Mucosa of gallbladder (tissue), 1 donor: ENCODE measurements at places on chromosomes 13 and 19.
A peak's percentile ranks its signal among the peaks of the same experiment; 100 is the strongest.

- no peak for DNase-seq
Observed at GRCh38 chr13:26618726-26619125, 61.2 kb downstream of the WASF3 start.

GRCh38 chr13:96527497-96527896 lies 437.6 kb downstream of the HS6ST3 start:
- no peak for DNase-seq

DNA sequence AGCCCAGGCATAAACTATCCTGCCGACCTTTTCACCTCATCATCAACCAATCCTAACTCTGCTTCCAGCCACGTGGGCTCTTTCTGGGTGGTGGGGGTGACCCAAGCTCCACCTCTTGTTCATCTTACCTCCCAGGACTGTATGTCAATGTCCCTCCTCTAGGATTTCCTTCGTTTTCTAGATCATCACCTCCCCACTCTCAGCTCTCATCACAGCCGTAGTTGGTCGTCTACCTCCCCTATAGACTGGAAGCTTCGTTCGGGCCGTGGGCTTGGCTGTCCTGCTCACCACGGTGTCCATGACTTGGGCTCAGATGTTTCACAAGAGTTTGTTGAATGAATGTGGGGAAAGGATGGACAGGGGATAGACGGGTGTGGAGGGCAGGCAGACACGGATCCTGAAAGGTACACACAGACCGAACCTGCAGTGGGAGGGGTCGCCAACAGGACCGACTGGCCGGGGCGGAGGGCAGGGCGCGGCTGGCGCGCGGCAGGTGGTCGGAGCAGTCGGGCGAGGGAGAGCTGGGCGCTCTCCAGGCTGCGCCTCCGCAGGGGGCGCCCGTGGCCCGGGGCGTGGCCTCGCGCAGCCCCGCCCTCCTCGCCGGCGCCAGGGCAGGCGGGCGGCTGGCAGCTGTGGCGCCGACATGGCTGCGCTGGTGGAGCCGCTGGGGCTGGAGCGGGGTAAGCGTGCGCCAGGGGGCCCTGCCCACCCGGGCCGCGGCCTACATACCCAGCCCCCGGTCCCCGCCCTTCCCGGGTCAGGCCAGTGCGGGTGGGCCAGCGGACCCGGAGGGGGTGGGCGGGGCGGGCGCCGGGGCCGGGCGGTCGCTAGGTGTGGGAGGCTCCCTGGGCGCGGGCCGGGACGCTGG lies at the start of gene LIN7B:
Gene LIN7B, plus strand, starts transcription at position 609 of the 868 bp plus-strand sequence. Its CDS starts 35 bp downstream, at position 644.
- DNase-seq: peak; percentile 53

- no peak for DNase-seq
Observed at GRCh38 chr19:12603714-12604113, 6.9 kb downstream of the ZNF490 start.

- DNase-seq: no peak
Observed at GRCh38 chr19:15191514-15191913, 9.3 kb downstream of the NOTCH3 start.

DNA sequence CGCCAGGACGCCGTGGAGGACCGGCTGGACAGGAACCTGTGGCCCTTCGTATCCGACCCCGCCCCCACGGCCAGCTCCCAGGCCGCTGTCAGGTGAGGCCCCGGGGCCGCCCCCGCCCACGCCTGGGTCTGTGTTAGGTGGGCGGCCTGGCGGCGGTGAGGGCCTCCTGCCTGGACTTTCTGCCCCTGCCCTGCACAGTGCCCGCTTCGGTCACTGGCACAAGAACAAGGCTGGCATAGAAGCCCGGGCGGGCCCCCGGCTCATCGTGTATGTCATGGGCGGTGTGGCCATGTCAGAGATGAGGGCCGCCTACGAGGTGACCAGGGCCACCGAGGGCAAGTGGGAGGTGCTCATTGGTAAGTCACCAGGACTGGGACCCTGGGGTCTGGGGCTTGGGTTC lies 10.2 kb downstream of the STXBP2 start:
- no peak for DNase-seq

DNA sequence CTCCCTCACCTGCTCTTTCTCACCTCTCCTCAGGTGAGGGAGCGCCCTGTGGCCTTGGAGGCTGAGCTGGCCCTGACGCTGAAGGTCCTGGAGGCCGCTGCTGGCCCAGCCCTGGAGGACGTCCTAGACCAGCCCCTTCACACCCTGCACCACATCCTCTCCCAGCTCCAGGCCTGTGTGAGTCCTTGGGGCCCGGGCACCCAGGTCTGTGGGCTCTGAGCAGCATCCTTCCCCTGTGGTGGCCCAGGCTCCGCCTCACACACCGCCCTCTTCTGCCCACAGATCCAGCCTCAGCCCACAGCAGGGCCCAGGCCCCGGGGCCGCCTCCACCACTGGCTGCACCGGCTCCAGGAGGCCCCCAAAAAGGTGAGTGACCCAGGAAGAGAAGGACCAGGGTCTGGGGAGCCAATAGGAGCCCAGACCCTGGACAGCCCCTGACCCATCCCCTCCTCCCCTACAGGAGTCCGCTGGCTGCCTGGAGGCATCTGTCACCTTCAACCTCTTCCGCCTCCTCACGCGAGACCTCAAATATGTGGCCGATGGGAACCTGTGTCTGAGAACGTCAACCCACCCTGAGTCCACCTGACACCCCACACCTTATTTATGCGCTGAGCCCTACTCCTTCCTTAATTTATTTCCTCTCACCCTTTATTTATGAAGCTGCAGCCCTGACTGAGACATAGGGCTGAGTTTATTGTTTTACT lies 1.9 kb downstream of the IFNL1 start:
- peak; percentile 40 for DNase-seq
